Mesenchymal stem cell (in vitro differentiated cells and primary cell): ENCODE measurements at places on chromosomes 4 and X.
A peak's percentile ranks its signal among the peaks of the same experiment; 100 is the strongest.

DNA sequence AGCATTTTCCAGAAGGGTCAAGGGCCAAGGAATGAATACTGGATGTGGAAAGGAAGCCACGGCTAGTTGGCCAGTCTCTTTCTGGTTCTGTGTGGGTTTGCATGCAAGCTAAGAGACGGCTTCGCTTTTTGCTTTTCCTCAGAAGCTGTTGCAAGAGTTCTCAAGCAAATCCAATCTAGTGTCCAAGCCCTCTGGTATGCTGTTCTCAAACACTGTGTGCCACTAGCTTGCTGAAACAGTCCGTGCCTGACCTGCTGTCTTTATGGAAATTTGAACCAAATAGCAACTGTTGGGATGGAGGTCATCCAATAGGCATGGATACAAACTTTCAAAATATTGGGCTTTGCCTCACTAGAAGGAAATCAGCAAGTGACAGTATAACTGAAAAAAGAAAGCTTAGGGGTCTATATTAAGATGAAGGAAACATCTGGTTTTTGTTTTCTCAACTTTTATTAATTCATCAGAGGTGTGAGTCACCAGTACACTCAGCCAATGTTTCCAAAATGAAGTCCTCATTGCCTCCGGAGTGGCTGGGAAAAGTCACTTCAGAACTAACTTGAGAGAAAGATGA, 70.5 kb downstream of the SLC9A6 start:
- DNase-seq: peak; percentile 90

- no peak for DNase-seq
Observed at GRCh38 chr4:142036795-142037583, 400.6 kb downstream of the IL15 start.

GRCh38 chr4:165548702-165549101, 169.9 kb downstream of the CPE start:
- DNase-seq: no peak

GRCh38 chrX:101429934-101430333, 21.9 kb downstream of the HNRNPH2 start:
- peak; percentile 69 for DNase-seq

- peak; percentile 75 for DNase-seq
Observed at GRCh38 chr4:176277162-176277904, 8.3 kb upstream of the ASB5 start.

DNA sequence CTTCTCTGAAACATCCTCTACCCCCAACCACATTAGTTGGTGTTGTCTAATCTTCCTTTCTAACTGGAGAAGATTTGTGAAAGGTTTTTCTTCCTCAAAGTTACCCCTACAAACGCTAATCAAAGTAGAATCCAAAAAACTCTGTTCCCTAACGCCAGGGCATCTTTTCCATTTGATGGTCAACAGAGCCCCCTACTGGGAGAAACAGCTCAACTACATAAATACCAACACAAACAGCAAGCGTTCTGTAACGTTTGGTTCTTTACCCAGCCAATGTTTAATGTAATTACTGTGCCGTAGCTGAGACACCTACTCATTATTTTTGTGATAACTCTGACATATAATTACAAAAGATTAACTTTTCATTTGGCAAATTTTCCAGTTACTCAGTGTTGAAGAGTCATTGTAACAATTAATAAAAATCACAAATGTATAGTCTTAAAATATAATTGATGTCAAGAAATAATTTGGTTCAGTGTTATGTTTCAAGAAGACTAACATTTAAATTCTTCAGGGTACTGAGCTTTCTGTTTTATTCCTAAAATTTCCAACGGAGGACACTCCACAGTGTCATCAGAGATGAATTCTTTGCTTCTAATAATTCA, 94.9 kb upstream of the TBC1D9 start:
- peak; percentile 69 for DNase-seq

- no peak for DNase-seq
Observed at GRCh38 chr4:151905197-151905596, 144.4 kb upstream of the GATB start.

DNA sequence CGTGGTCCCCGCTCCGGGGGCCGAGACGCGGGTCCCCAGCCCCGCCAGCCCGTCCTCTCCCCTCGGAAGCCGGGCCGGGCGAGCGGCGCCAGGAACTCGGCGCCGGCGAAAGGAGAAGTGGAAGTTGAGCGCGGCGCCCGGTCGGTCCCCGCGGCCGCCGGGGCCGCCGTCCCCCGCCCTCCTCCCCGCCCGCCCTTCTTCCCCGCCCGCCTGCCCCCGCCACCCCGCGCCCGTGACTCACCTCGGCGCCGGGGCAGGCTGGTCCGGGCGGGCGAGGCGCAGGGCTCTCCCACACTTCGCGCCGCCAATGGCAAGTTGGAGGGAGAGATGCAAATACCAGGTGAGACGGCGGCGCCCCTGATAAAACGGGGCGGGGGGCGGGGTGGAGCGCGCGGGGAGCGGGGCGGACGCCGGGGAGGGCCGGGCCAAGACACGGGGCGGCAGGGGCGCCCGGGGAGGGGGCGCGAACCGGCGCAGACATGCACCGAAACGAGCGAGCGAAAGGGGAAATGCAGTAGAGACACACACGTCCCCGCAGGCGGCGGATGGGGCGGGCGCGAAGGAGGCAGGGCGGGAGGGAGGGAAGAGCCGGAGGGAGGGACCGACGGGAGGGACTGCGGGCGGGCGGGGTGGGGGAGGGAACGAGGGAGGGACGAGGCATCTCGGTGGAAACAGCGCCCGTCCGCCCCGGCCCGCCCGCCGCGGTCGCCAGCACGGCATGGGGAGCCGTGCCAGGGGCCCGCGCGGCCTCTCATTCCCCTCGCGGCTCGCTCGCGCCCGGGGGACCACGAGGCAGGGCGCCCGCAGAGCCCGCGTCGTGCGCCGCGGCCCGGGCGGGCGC, at the start of gene ELF4:
ELF4 (minus strand) TSS at position 119 of the 841 bp plus-strand sequence. CDS start 29,167 bp downstream, outside the sequence.
- DNase-seq: peak; percentile 62

DNA sequence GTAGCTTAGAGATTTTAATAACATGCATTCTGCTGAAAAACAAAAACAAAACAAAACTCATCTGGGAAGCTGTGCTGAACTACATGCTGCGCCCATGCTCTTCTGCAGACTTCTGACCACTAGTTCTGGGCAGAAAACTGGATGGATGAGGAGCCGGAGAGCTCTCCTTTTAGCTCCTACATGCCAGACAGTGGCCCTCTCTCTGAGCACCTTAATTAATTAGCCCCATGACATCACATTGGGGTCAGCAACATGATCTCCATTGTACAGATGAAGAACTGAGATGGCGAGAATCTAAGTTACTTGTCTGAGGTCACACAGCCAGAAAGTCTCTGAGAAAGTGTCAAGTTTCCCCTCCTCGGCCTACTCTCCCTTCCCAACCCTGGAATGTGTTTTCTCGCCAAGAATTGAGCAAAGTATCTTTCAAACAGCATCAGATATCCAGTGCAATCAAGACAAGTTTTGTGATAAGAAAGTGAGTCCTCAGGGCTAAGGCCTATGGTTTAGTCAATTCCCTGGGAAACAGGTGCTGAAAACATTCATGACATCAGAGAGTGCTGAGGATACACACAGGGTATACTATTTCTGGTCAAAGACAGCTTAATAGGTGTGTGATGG, 21.6 kb downstream of the SCD5 start:
- DNase-seq: no peak

DNA sequence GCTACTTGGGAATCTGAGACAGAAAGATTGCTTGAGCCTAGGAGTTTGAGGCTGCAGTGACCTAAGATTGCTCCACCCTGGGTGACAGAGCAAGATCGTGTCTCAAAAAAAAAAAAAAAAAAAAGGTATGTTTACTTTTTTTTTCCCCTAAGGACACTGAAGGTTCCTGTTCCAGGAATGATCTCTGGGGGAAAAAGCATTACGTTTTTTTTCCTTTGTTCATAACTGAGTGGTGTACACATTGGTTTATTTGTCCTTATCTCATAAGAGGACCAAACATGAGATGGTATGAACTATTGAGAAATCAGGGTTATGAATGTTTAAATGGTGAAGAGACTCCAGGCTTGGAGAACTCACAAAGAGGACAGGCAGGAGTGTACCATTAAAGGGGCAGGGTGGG, 120.4 kb upstream of the IL1RAPL2 start:
- no peak for DNase-seq

GRCh38 chr4:58551676-58552075, 1441.5 kb upstream of the IGFBP7 start:
- DNase-seq: no peak

- no peak for DNase-seq
Observed at GRCh38 chr4:186764457-186764856, 40.8 kb upstream of the FAT1 start.

GRCh38 chr4:12053966-12054365, 625.3 kb upstream of the HS3ST1 start:
- DNase-seq: no peak

- DNase-seq: peak; percentile 18
Observed at GRCh38 chrX:140817943-140818342, 108.4 kb downstream of the LINC00632 start.

- no peak for DNase-seq
Observed at GRCh38 chr4:177411996-177412395, 30.2 kb downstream of the AGA start.

DNA sequence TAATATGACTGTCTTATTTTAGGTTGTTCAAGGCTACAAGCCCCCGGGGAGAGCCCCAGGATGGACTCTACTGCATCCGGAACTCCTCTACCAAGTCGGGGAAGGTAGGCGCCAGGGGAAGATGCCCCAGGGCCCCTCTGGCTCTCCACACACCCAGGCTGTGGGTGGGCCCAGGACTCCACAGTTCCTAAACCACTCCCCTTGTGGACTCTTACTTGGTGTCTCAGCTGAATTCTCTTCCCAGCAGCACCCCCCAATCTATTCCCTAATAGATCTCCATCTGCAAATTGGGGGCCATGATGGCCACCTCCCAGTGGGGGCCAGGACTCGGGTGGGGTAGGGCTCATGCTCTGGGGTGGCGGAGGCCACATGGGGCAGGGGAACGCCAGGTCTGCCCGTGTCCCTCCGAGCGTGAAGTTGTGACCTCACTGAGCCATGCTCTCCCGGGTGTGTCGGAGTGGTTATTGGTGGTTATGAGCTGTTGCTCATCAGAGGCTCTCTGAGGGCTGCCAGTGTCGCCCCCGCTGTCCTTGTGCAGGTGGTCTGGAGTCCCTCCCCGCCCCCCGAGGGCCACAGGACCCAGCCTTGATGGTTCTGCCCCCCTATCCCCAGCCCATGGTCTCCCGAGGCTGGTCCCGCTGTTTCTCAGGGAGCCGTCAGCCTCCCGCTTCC, 11.2 kb upstream of the ADD1 start:
- no peak for DNase-seq

DNA sequence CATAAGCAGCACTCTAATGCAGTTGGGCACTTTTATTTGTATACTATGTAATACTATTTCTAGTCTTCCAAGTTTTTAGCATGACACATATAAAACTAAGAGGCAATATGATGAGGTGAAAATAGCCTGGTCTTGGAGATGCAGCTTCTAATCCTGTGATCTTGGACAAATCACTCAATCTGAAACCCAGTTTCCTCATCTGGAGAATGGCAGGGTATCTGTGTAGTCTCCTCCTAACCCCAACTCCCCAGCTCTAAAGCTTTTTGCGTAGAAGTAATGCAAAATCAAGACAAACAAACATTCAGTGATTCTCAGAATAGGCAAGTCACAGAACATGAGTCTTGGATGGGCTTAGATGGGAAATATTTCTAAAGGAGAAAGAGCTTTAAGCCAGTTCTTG, 36.7 kb upstream of the IL21 start:
- DNase-seq: no peak

DNA sequence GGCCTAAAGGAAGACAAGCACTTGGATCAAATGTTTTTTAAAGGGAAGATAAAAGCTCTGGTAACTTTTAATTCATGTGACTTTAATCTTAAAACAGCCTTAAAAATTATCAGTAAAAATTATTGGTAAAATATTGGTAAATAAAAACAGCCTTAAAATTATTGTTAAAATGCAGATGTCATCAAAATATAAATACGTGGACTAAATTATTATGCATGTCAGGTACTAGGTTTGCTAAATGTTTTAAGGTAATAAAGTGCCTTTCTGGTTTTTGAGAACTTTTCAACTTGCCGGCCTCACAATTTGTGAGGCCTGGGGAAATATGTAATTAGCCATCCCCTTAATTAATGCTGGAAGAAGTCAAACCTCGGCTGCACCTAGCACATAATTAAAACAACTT, 147.7 kb downstream of the PRR32 start:
- DNase-seq: no peak

DNA sequence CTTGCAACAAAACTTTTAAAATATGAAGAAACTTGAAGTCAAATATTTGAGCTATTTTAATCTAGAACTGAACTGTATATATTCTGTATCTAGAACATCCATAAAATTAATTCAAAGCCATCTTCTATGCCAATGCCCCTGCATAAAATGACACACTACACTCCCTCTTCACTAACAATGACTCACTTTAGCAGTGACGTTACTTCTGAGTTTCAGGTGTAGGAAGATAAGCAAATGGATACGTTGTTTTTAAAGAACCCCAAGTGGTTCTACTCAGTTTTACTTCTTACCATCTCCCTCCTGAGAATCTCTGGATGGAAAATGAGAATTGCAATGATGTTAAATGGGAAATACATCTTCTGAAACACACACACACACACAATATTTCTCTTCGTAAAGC, 45.2 kb downstream of the CXXC4 start:
- DNase-seq: no peak

DNA sequence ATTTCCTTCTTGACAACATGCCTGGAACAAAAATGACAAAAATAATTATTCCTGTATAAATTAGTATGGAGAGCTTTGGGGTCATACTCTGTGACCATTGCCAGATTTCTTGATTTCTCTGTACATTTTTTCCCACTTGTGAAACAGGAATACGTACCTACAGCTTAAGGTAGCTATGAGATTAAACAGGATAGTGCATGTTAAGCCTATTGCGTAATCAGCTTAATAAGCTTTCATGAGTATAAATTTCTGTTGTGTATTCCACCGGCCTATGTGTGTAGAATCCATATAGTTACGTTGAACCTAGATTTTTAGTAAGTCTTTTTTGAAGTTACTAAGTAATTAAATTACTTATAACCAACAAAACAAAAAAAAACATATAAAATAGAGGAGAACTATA, 334.9 kb downstream of the DCTD start:
- DNase-seq: no peak
